ENCODE measurements at places on chromosomes 3 and 15. TPM values are rescaled to one million over a fixed set of nuclear protein-coding genes. Genes with fewer than 3 reads are reported as not detected.

DNA sequence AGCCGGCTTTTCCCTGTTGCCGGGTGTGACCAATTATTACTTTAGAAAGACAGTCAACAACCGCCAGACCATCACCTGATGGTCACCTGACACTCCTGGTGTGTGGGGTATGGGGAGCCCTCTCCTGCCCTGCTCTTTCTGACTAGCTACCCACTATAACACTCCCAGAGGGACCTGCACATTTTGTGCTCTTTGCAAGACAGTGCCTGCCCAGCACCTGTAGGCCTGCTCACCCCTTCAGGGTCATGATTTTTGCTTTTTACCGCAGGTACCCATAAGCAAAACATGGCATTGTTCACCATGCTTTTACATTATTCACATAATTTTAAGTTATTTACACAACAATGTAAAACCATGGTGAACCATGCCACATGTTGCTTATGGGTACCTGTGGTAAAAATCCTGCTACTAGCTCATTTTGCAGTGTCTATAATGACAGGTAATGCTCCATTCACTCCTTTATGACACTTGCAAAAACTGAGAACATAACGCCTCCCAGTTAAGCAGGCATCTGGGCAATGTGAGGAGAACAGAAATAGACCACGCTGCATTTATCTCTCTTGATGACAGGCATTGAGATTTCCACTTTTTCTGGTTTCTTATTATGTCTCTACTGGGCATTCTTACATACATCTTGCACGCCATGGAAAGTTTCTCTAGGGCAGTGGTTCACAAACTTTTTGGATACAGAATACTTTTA is 9.9 kb downstream of the CCRL2 start:
- DNase-seq: no peak

- no peak for DNase-seq
Observed at GRCh38 chr15:78408961-78409360, 29.1 kb upstream of the IREB2 start.

The ADGRG7 gene
- polyA plus RNA-seq: not detected

The RETNLB gene
- not detected for polyA plus RNA-seq

The SEMA3B gene
- polyA plus RNA-seq: 76.3 TPM

The GOLGA6A gene
- 0.26 TPM for polyA plus RNA-seq

The TTC21A gene
- 5.8 TPM for polyA plus RNA-seq

DNA sequence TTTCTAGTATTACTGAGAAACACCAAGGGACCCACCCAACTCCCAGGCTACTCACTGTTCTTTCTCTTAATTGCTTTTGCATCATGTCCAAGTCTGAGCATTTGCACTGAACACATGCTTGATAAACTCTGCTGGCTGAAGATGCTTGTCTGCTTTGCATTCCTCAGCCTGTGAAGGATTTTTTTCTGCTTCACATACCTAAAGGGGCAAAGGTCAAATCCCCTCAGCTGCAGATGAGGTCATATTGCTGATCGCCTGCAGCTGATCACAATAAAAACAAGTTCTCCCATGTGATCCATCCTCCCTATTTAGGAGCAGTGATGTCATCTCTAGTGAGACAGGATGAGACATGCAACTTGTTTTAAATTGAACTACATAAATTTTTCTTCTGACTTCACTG is 84.6 kb upstream of the DCBLD2 start:
- peak; percentile 19 for DNase-seq

DNA sequence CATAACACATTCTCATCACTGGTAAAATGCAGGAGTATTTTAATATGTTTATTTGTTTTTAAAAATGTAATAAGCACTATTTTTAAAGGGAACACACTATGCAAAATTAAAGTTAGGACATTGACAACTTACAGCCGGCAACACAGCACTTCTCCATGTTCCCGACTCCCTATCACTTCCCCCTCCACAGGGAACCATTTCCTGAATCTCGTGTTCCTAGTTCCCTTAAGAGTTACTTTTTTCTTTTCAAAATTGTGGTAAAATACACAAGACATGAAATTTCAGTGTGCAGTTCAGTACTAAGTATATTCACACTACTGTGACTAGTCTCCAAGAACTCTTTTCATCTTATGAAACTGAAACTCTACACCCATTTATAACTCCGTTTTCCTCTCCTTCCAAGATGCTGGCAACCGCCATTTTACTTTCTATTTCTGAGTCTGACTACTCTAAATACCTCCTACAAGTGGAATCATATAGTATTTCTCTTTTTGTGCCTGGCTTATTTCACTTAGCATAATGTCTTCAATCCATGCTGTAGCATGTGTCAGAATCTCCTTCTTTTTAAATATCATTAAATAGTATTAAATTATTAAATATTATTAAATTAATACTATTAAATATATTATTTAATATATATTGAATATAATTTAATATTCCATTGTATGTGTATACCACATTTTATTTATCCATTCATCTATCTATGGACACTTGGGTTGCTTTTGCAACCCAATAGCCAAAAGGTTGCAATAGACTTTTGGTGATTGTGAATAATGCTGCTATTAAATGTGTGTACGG is 25.9 kb upstream of the UBE2Q2 start:
- no peak for DNase-seq

- no peak for DNase-seq
Observed at GRCh38 chr3:3189961-3190360, 10.5 kb upstream of the CRBN start.
